ENCODE measurements at places on chromosomes 7 and 10. TPM values are rescaled to one million over a fixed set of nuclear protein-coding genes. Genes with fewer than 3 reads are reported as not detected.

OR2A25 gene
- total RNA-seq, result not detected

DNA sequence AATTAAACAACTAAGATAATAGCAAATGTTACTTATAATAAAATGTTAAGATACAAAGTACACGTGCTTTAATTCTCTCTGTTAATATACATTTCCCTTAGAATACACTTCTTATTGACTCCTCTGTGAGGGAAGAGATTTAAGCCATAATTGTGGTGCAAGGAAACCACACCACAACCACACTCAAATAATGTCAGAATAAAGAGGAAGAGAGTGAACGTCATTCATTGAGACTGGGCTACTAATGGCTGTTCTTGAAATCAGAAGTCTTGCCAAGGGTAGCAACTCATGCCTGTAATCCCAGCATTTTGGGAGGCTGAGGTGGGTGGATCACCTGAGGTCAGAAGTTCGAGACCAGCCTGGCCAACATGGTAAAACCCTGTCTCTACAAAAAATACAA, 10.0 kb downstream of the FAM171A1 start:
- DNase-seq, result no peak

GFRA1 gene
- 30.4 TPM for total RNA-seq

DNA sequence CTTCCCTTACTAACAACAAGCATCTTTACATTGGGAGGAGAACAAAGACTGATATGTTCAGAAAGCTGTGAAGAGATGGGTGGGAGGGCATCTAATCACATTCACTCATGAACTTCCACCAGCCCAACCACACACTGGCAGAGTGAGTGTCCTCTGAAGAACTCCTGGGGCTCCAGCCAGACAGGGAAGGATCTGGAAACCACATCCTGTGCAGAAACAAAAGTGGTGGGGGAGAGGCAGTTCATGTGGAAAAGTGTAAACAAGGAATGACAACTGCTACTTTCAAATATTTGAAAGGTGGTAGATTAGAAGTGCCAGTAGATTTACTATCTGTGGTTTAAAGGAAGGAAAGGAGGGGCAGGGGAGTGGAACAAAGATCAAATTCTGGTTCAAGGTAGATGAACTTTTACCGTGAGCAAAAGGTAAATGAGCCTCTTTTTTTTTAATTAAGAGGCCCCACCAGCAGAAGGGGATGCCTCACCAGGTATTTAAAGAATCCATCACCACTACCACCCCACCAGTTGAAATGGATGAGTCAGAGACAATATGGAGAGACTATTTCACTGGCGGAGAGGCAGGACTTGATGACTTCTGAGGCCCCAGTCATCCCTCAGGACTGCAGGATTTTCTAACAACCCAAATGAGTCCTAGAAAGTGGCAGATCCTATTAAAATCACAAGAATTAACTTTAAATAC, 34.5 kb downstream of the GOT1 start:
- DNase-seq, result no peak

DNA sequence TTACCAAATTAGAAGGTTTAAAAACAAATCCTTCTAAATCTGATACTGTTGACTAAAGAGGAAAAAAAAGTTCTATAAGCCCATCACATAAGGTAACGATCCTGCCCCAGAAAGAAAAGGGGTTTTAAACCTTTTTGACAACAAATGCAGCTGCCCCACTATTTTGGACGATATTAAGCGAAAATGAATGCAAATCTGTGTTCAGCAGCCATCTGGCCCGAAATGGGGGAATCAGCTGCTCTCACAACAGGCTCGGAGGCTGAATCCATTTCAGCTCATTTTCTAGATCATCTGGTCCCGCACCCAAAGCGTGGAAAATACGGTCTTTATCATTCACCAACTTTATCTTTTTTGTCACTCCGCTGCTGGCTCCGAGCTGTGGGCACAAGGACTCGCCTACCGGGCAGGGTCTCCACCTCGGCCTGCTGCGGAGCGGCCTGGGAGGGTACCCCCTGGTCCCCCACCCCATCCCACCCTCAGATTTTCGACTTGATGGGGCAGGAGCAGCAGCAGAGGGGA, 2.4 kb upstream of the EBF3 start:
- DNase-seq, result no peak

FGFBP3 gene
- 23.3 TPM for total RNA-seq

GRCh38 chr7:23520582-23520981, 11.2 kb downstream of the TRA2A start:
- no peak for DNase-seq

- no peak for DNase-seq
These were observed 75.1 kb downstream of the EBF3 start for GRCh38 chr10:129888784-129889616.

GRCh38 chr10:90964781-90965465, 44.0 kb upstream of the ANKRD1 start:
- DNase-seq, result no peak

DNA sequence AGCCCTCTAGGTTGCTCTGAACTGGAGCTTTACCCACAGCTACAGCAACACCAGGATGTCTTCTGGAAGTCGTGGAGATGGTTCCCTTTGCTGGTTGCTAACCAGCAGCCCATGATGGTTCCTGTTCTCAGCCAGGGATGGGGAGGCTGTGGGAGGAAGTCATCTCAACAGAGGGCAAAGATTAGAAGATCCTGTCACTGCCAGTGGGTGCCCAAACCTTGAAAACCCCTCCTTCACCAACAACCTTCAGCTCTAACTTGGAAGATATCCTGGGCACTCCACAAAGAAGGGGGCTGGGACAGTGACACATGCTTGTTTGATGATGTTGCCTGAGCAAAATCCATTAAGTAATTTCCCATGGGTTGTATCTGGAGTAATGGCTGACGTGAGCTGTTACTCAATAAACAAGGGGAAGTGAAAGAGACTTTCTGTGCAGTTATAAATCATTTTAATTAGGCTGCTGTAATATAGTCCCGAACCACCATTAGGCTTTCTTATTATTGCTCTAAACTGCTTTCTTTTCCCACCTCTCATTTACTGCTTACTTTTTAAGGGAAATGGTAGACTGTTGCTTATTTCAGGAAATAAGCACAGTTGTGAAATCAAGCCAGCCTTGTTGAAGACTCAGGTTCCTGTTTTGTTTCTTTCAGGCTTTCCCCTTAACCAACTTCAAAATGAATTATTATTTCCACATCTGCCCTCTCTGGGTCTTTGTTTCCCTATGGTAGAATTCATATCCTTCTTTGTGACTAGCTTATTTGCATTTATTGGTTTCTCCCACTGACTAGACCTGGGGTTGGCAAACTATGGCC, 124.8 kb downstream of the PPP1R17 start:
- no peak for DNase-seq

DNA sequence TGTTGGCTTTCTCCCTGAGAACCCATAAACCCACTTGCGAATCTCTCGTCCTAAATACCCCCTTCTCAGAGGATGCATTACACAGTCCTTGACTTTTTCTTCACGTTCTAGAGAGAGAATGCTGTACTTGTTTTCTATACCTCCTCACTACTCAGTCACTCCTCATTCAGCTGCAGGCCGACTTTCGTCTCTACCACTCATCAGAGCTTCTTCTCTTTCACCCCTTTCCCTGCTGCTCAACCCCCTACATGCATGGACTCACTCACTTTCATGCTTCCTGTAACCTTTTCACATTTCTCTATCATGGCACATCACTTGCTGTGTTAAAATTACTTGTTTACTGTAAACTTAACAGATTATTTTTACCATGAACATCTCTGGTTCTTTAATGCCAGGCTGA, 19.8 kb downstream of the MDFIC start:
- DNase-seq, result no peak

All from cerebellum (tissue), 4 donors.